Psoas muscle (tissue), 8 donors: ENCODE measurements at places on chromosomes 6 and 20. TPM values are rescaled to one million over a fixed set of nuclear protein-coding genes. Genes with fewer than 3 reads are reported as not detected.

DNA sequence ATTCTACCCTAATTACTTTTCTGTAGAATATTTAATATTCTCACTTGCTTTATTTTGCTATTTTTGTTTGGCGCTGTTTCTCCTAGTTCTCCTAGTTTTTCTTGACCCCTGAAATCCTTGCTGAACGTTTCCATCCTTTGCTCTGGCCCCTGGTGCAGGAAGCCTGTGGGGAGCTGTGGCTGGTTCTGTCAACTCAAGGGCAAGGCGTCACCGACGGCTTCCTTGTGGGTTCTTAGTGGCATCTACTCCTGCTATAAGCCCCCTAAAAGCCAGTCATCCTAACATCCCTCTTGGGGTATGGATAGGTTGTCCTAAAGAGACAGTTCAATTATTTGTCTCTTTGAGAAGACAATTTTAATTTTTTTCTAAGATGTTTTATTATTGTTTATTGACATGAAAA lies 36.9 kb upstream of the KIF25 start:
- no peak overlapping the region for H3K4me3 ChIP-seq
- H3K27me3 ChIP-seq, result no peaks in the 10 kb centered on the region
- no peak for DNase-seq
- peaks cover 33% of the 10 kb centered on the region for H3K36me3 ChIP-seq
- no peaks in the 10 kb centered on the region for H3K4me1 ChIP-seq

GRCh38 chr6:11580686-11581405 lies 43.3 kb downstream of the TMEM170B start:
- peaks cover 4% of the 10 kb centered on the region for H3K36me3 ChIP-seq
- no peak for DNase-seq
- no peaks in the 10 kb centered on the region for H3K27me3 ChIP-seq
- no peak overlapping the region for H3K27ac ChIP-seq

DNA sequence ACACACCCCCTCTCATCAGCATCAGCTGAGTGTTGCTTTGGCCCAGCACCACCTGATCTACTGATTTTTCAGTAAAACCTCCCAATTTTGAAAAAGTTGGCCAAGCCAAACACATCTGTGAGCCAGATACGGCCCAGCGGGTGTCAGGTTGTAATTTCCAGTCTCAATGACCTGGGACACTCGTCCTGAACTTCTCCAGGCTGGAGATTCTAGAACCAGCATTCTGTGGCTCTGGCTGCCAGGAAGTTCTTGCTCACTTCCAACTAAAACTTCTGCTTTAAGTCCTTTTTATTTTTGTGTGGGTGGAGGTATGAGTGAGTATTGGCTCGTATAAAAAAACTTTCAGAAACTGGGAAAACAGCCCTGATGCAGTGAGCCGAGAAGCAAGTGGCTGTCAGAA lies 5.1 kb downstream of the KIAA1755 start:
- H3K4me1 ChIP-seq, result no peaks in the 10 kb centered on the region
- no peak overlapping the region for H3K27ac ChIP-seq
- H3K4me3 ChIP-seq, result no peak overlapping the region
- H3K36me3 ChIP-seq, result no peaks in the 10 kb centered on the region

DNA sequence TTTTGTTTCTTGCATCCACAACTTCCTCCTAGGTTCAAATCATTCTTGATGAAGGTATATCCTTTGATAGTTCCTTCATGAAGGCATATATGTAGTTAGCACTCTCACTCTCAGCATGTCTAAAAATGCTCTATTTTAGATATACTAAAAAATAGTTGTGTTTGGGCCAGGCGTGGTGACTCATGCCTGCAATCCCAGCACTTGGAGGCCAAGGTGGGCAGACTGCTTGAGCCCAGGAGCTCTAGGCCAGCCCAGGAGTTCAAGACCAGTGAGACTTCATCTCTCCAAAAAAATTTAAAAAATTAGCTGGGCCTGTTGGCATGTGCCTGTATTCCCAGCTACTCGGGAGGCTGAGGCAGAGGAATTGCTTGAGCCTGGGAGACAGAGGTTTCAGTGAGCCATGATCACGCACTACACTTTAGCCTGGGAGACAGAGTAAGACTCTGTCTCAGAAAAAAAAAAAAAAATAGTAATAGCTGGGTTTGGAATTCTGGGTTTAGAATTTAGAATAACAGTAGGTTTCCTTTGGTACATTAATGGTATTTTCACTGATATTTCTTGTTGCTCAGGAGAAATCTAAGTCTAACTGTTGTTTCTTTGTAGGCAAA lies 7.0 kb downstream of the SERAC1 start:
- no peak overlapping the region for H3K4me3 ChIP-seq
- H3K27ac ChIP-seq, result no peak overlapping the region
- no peak for DNase-seq
- no peaks in the 10 kb centered on the region for H3K4me1 ChIP-seq
- no peaks in the 10 kb centered on the region for H3K27me3 ChIP-seq

- no peaks in the 10 kb centered on the region for H3K27me3 ChIP-seq
- peak overlapping the region; percentile 16 for H3K27ac ChIP-seq
- DNase-seq, result peak; percentile 51
- peaks cover 78% of the 10 kb centered on the region for H3K36me3 ChIP-seq
Measured at GRCh38 chr20:38134427-38135270, 30.4 kb downstream of the TGM2 start.

DNA sequence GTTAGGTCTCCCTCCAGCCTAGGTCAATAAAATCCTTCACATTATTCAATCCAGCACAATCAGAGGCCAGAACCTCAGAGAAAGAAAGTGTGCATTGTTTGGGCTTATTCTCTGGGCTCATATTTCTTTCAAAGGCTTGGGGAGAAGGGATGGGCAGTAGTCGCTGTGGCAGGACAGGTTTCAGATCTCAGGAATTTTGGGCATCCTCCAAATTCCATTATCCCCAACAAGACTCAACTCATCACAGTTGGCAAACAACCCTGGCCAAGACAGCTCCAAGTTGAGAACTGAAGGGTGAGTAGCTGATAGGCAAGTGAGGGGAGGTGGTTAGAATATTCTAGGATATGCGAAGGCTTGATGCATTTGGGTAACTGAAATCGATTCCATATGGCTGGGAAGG lies 27.2 kb upstream of the CHD6 start:
- no peak overlapping the region for H3K27ac ChIP-seq
- no peak overlapping the region for H3K4me3 ChIP-seq
- DNase-seq, result no peak
- no peaks in the 10 kb centered on the region for H3K27me3 ChIP-seq
- H3K36me3 ChIP-seq, result no peaks in the 10 kb centered on the region
- H3K4me1 ChIP-seq, result no peaks in the 10 kb centered on the region

GRCh38 chr6:150991487-150991886 lies 126.0 kb downstream of the MTHFD1L start:
- no peaks in the 10 kb centered on the region for H3K27me3 ChIP-seq
- H3K36me3 ChIP-seq, result no peaks in the 10 kb centered on the region
- H3K4me1 ChIP-seq, result no peaks in the 10 kb centered on the region
- no peak for DNase-seq

GRCh38 chr6:169789146-169789943 lies 37.9 kb downstream of the ERMARD start:
- DNase-seq, result no peak
- no peaks in the 10 kb centered on the region for H3K36me3 ChIP-seq
- H3K27me3 ChIP-seq, result peaks cover 3% of the 10 kb centered on the region
- no peak overlapping the region for H3K27ac ChIP-seq

DNA sequence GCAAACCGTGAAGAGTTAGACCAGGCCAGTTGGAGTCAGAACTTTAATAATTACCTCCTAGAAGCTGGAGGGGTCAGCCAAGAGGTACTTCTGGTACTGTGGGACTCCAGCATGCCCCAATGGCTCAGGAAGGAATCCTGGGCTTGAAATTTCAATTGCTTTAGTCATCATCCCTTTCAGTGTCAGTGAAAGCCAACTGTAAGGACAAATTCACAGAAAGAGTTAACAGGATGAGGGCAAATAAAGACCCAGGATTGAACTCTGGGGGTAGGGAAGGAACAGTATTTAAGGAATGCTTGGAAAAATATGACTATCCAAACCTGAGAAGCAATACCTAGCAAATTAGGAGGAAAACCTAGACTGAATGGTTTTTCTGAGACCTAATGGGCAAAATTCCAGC lies 735.1 kb upstream of the MARCKS start:
- no peaks in the 10 kb centered on the region for H3K4me1 ChIP-seq
- no peak overlapping the region for H3K4me3 ChIP-seq
- no peaks in the 10 kb centered on the region for H3K36me3 ChIP-seq

DNA sequence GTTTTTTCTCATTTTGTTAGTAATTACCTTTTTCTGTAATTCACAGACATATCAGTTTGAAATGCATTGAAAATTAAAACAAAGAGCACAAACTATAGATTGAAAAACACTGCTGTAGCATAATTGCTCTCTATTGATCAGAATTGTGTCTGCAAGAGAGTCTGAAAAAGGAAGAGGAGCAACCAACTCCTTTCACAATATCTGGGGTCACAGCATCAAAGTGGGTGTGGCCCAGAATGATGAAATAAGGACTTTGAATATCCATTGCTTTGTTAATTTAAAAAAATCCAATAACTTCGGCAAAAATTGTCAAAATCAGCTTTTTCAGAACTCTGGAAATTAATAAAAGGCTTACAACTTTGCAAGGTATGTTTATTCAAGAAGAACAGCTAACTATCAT lies 99.2 kb downstream of the MYLK4 start:
- no peaks in the 10 kb centered on the region for H3K36me3 ChIP-seq
- H3K4me1 ChIP-seq, result peaks cover 2% of the 10 kb centered on the region
- no peak overlapping the region for H3K4me3 ChIP-seq

DNA sequence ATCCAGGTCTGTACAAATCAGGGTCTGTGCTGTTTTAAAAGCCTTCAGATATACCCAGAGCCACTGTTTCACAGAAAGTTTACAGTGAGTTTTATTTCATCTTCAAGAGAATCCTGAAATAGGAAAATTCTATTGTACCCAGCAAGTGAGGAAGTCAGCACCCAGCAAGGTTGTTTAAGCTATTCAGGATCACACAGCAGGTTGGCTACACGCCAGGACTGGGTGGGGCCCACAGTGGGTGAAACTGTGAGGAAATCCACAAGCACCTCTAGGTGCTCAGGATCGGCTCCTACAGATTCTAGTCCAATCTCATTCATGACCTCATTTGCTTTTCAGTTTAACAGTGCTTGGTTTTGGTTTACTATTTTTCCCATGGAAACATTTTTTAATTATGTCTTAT lies 128.9 kb downstream of the SYNDIG1 start:
- H3K36me3 ChIP-seq, result no peaks in the 10 kb centered on the region
- H3K4me1 ChIP-seq, result no peaks in the 10 kb centered on the region
- H3K27me3 ChIP-seq, result no peaks in the 10 kb centered on the region
- no peak for DNase-seq
- H3K4me3 ChIP-seq, result no peak overlapping the region

- no peak for DNase-seq
- no peak overlapping the region for H3K27ac ChIP-seq
- H3K36me3 ChIP-seq, result no peaks in the 10 kb centered on the region
- H3K4me3 ChIP-seq, result no peak overlapping the region
Measured at GRCh38 chr6:167266830-167267555, 24.1 kb upstream of the UNC93A start.

- no peak for DNase-seq
- H3K4me3 ChIP-seq, result no peak overlapping the region
- H3K27ac ChIP-seq, result no peak overlapping the region
- peaks cover 3% of the 10 kb centered on the region for H3K36me3 ChIP-seq
Measured at GRCh38 chr6:57324538-57324937, 7.1 kb downstream of the PRIM2 start.

GRCh38 chr6:134176264-134176975 lies 124.0 kb upstream of the SLC2A12 start:
- peaks cover 28% of the 10 kb centered on the region for H3K4me1 ChIP-seq
- peak overlapping the region; percentile 98 for H3K27ac ChIP-seq
- H3K27me3 ChIP-seq, result no peaks in the 10 kb centered on the region
- peak overlapping the region; percentile 90 for H3K4me3 ChIP-seq

DNA sequence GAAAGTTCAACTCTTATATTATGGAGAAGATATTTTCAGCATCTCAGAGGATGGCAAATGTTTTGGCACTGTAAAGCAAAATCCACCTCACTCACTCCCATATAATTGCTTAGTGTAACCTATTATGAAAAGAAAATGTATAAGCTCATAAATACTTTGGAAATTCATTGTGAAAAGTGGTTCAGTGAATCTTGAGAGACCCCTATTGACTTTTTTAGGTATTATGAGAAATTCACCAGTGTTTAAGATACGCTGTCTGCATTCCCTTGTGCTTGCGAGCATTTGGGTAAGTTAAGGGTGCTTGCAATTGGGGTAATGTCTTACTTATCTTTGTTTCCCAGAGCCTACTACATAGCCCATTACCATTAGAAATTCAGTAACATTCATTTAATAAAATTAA lies 66.3 kb upstream of the BMP5 start:
- no peak overlapping the region for H3K4me3 ChIP-seq
- no peak overlapping the region for H3K27ac ChIP-seq
- no peaks in the 10 kb centered on the region for H3K27me3 ChIP-seq
- H3K36me3 ChIP-seq, result no peaks in the 10 kb centered on the region
- no peaks in the 10 kb centered on the region for H3K4me1 ChIP-seq

- no peak overlapping the region for H3K4me3 ChIP-seq
- H3K36me3 ChIP-seq, result no peaks in the 10 kb centered on the region
- H3K27ac ChIP-seq, result no peak overlapping the region
- no peaks in the 10 kb centered on the region for H3K4me1 ChIP-seq
Measured at GRCh38 chr20:33082546-33082945, 3.1 kb downstream of the BPIFB4 start.

DNA sequence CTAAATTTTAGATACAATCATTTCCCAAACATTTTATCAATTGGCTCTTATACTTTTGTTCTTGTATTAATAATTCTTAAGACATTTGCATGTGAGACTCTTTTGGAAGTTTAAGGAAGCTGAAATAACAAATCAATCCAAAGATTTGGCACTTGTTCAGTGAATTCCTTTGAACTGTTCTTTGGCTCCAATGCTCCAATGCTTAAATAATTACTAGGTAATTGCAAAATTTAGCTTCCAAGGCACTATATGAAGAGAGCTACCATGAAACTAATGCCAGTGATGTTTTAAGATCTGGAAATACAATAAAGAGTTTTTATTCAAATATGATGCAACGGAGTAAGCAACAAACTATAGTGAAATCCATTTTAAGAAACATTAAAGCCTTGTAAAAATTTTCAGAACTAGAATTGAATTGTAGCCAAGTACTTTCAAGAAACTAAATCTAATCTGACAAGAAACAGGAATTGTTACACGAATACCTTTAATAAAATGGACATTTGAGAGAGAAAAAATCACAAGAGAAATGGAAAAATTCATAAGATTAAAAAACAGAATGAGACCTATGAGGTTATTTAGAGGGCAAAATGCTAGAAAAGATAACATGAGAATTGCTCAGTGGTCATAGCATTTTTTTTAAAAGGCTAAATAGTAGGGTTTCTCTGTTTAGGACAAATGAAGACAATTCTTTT lies 43.6 kb upstream of the SMLR1 start:
- no peaks in the 10 kb centered on the region for H3K4me1 ChIP-seq
- DNase-seq, result no peak
- H3K36me3 ChIP-seq, result no peaks in the 10 kb centered on the region
- H3K4me3 ChIP-seq, result no peak overlapping the region

- no peaks in the 10 kb centered on the region for H3K36me3 ChIP-seq
- H3K27me3 ChIP-seq, result no peaks in the 10 kb centered on the region
- DNase-seq, result no peak
- H3K4me1 ChIP-seq, result peaks cover 16% of the 10 kb centered on the region
Measured at GRCh38 chr6:40340957-40341356, 246.2 kb downstream of the LRFN2 start.

TRERF1 gene
- 0.63 TPM for total RNA-seq

ESR1 gene
- 2.5 TPM for total RNA-seq

NRN1 gene
- 4.6 TPM for total RNA-seq

HCRTR2 gene
- not detected for total RNA-seq

TTLL9 gene
- total RNA-seq, result not detected

MATN4 gene
- not detected for total RNA-seq

LY6G6C gene
- not detected for total RNA-seq

PTCRA gene
- total RNA-seq, result not detected

HLA-DQA2 gene
- not detected for total RNA-seq

PI3 gene
- not detected for total RNA-seq

SNAP91 gene
- total RNA-seq, result not detected

CST2 gene
- not detected for total RNA-seq

C6orf132 gene
- 0.22 TPM for total RNA-seq

APCDD1L gene
- total RNA-seq, result 0.22 TPM
